ENCODE measurements at places on chromosomes 4 and X.

DNA sequence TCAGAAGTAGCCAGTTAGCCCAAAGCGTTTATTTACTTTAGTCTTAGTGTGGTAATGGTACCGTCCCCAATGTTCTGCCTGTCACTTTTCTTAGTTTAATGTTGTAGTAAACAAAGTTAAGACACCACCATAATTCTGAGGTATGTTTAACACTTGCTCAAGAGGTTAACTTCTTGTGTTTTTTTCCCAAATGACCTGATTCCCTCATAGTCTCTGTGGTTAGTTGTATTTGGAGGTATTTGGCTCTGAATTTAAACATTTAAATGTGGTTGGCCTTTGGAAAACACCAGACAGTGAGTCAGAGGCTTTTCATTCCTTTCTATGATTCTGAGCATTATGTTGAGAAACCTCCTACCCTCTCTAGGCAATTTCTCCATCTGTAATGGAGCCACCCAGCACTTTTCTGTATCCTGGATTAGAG is 47.9 kb downstream of the CXCL1 start:
- peak; percentile 99 for DNase-seq

- DNase-seq = peak; percentile 41
These were observed 103.1 kb upstream of the PCDH7 start for GRCh38 chr4:30616942-30617646.

DNA sequence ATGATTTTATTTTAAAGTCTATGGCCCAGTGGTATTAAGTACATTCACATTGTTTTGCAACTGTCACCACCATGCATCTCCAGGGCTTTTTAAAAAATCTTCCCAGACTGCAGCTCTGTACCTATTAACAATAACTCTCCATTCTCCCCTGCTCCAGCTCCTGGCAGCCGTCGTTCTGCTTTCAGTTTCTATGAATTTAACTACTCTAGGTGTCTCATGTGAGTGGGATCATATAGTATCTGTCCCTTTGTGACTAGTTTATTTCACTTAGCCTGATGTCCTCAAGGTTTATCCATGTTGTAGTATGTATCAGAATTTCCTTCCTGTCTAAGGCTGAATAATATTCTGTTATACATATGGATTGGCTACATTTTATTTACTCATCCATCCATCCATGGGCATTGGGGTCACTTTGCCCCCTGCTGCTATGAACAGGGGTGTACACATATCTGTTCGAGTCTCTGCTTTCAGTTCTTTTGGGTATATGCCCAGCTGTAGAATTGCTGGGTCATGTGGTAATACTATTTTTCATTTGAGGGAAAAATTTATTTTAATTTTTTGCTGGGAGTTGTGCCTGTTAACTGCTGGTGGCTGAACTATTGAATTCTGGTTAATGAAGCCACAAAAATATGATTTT is 131.3 kb downstream of the ARHGAP10 start:
- no peak for DNase-seq

- DNase-seq = peak; percentile 12
These were observed 71.4 kb upstream of the TTC29 start for GRCh38 chr4:147017081-147017480.

DNA sequence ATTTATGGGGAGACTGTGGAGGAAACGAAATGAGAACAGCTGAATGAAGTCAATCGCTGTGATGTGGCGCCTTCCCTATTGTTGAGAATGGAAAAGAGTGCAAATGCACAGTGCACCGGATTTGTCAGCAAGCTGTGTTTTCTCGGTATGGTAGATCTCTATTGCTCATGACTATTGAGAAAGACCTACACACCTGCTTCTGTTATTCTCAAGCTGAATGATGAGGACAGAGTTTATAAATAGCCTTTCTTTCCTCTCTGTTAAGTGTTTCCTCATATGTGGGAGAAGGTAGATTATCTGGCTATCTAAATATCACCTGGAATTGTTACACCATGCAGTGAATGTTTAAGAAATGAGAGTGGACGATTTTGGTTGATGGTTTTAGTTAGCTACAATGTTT is 650.7 kb downstream of the IL1RAPL1 start:
- DNase-seq = no peak

GRCh38 chrX:100870527-100870926 is 3.6 kb downstream of the NOX1 start:
- no peak for DNase-seq

GRCh38 chr4:170391066-170391740 is 301.4 kb upstream of the AADAT start:
- DNase-seq = peak; percentile 22

- DNase-seq = no peak
These were observed 12.7 kb downstream of the MAML3 start for GRCh38 chr4:140141210-140141835.

DNA sequence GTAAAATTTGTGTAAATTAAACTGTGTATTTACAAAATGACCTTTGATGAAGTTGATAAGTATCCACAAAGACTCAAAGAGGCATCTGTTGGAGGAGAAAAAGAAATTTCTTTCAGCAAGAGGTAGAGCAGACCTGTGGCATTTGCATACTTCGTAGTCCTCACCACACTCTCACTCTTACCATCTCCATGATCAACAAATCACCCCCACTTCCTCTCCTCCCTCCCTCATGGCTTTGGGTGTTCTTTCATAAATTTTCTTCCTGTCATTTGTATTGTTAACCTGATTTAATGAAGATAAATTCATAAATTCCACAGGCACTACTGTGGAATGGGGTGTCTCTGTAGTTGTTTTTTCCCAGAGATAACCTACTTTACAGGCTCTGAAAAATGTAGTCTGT is 366.5 kb downstream of the ZNF674 start:
- DNase-seq = no peak

DNA sequence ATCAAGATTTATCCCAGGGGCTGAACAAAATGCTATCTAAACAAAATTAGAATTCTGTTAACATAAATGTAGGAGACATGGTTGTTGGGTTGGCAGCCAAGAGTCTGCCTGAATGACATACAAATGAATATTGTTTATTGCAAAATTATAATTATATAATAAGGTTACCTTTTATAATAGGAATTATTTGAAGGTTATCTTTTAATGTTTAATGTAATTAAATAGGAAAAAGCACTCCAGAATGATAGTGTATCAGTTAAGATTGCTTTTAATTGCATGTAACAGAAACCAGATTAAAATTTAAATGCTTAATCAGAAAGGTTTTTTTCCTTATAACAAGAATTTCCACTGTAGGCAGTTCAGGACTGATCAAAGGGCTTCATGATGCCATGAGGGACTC is 42.0 kb upstream of the STPG2 start:
- no peak for DNase-seq

GRCh38 chrX:68685685-68686084 is 38.2 kb downstream of the STARD8 start:
- DNase-seq = no peak

- DNase-seq = peak; percentile 34
These were observed 30.8 kb downstream of the ZNF827 start for GRCh38 chr4:145907812-145908211.

- DNase-seq = peak; percentile 56
These were observed 802 bp downstream of the COX18 start for GRCh38 chr4:73068491-73069337.

- peak; percentile 66 for DNase-seq
These were observed 2.6 kb upstream of the ADH1B start for GRCh38 chr4:99323756-99324155.
